ENCODE measurements at places on chromosomes 1 and 21.

- H3K27ac ChIP-seq: no peak overlapping the region
- DNase-seq: no peak
- no peak overlapping the region for H3K4me3 ChIP-seq
- H3K36me3 ChIP-seq: peaks cover 3% of the 10 kb centered on the region
Measured at GRCh38 chr1:201156819-201157218, 2.5 kb upstream of the TMEM9 start.

- DNase-seq: no peak
- peaks cover 9% of the 10 kb centered on the region for H3K4me1 ChIP-seq
- H3K27me3 ChIP-seq: peaks cover 17% of the 10 kb centered on the region
Measured at GRCh38 chr21:45004481-45005247, 64.8 kb downstream of the SLX9 start.

DNA sequence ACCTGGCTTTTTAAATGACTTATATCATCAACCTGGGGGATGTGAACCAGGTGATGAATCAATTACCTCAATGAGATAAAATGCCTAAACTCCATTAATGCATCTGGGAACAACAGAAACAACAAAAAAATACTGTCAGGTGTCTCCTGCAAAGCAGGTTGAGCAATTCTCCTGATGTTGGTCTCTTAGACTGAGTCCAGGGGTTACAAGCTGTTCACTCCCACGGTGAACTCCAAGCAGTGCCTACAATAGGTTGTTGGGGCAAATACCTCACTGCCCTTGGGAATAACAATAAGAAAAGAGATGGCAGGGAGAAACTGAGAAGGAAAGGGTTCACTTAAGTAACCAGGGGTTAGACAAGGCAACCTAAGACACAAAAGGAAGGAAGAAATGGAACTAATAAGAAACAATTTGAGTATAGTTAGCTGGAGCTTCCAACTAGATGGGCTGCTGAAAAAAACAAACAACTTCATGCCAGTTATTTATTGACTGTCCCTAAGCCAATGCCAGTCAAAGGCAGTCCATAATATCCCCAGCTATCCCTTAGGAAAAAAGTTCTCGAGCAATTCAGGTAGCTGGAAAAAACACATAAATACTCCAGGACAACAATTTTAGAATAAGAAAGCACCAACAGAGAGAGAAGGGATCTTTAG, 97.6 kb upstream of the MAGI3 start:
- H3K27me3 ChIP-seq: peaks cover 15% of the 10 kb centered on the region
- no peaks in the 10 kb centered on the region for H3K36me3 ChIP-seq
- no peak for DNase-seq
- no peak overlapping the region for H3K27ac ChIP-seq
- no peak overlapping the region for H3K4me3 ChIP-seq

- H3K27ac ChIP-seq: no peak overlapping the region
- peaks cover 44% of the 10 kb centered on the region for H3K27me3 ChIP-seq
- H3K4me1 ChIP-seq: no peaks in the 10 kb centered on the region
- H3K36me3 ChIP-seq: no peaks in the 10 kb centered on the region
Measured at GRCh38 chr1:206856674-206857464, 8.6 kb upstream of the IL20 start.

- DNase-seq: no peak
- H3K36me3 ChIP-seq: no peaks in the 10 kb centered on the region
- peaks cover 8% of the 10 kb centered on the region for H3K27me3 ChIP-seq
- H3K4me1 ChIP-seq: peaks cover 3% of the 10 kb centered on the region
- H3K4me3 ChIP-seq: no peak overlapping the region
Measured at GRCh38 chr1:117591252-117591651, 14.6 kb upstream of the TENT5C start.

DNA sequence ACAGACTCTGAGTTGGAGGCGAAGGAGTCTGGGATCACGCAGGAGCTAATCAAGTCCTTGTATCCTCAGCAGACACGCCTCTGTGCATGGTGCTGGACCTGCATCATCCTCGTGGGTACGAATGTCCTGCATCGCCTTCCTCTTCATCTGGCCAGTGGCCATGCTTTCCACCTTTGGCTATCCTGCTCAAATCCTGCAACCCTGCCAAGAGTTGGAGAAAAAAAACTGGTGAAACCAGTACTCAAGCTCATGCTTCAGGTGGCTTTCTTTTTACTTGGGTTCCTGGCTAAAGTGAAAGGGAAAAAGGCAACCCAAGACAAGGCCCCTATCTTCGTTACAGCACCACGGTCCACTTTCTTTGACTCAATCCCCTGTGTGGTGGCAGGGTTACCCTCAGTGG, 8.9 kb downstream of the SETSIP start:
- H3K4me1 ChIP-seq: no peaks in the 10 kb centered on the region
- H3K27me3 ChIP-seq: no peaks in the 10 kb centered on the region
- DNase-seq: no peak
- H3K36me3 ChIP-seq: no peaks in the 10 kb centered on the region
- no peak overlapping the region for H3K27ac ChIP-seq
- no peak overlapping the region for H3K4me3 ChIP-seq

- H3K27ac ChIP-seq: no peak overlapping the region
- H3K36me3 ChIP-seq: no peaks in the 10 kb centered on the region
- no peak overlapping the region for H3K4me3 ChIP-seq
- peaks cover 3% of the 10 kb centered on the region for H3K27me3 ChIP-seq
- H3K4me1 ChIP-seq: no peaks in the 10 kb centered on the region
- DNase-seq: no peak
Measured at GRCh38 chr1:236997361-236997760, 6.9 kb downstream of the MT1HL1 start.

DNA sequence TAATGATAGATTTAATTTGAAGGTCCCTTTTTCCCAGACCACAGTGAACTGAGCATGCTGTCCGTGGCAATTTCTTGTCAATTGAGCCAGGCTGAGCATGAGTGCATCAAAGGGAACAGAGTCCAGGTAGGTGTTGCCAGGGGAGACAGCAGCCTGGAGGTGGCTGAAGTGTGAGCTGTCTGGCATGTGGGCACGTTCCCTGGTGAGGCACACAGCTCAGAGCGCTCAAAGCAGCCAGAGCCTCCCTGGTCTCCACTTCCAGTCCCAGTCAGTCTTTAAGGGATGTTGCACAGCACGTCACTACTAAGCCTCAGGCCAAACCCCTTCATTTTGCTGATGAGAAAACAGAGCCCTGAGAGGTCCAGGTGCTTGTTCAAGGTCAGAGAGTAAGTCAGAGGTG, 251.4 kb downstream of the MATN1 start:
- H3K4me1 ChIP-seq: no peaks in the 10 kb centered on the region
- no peak for DNase-seq
- no peak overlapping the region for H3K4me3 ChIP-seq
- no peak overlapping the region for H3K27ac ChIP-seq

- peaks cover 9% of the 10 kb centered on the region for H3K36me3 ChIP-seq
- H3K27me3 ChIP-seq: no peaks in the 10 kb centered on the region
- H3K27ac ChIP-seq: no peak overlapping the region
- no peak for DNase-seq
Measured at GRCh38 chr1:115991909-115992308, 15.6 kb downstream of the SLC22A15 start.

GRCh38 chr21:33480481-33481103, 818 bp upstream of the TMEM50B start:
- H3K4me3 ChIP-seq: peak overlapping the region; percentile 90
- H3K27ac ChIP-seq: peak overlapping the region; percentile 88
- H3K36me3 ChIP-seq: no peaks in the 10 kb centered on the region
- DNase-seq: no peak
- H3K27me3 ChIP-seq: no peaks in the 10 kb centered on the region

- no peak for DNase-seq
- H3K4me1 ChIP-seq: no peaks in the 10 kb centered on the region
- H3K36me3 ChIP-seq: no peaks in the 10 kb centered on the region
- H3K27ac ChIP-seq: no peak overlapping the region
- no peaks in the 10 kb centered on the region for H3K27me3 ChIP-seq
- no peak overlapping the region for H3K4me3 ChIP-seq
Measured at GRCh38 chr1:215786997-215787396, 219.9 kb downstream of the KCTD3 start.

DNA sequence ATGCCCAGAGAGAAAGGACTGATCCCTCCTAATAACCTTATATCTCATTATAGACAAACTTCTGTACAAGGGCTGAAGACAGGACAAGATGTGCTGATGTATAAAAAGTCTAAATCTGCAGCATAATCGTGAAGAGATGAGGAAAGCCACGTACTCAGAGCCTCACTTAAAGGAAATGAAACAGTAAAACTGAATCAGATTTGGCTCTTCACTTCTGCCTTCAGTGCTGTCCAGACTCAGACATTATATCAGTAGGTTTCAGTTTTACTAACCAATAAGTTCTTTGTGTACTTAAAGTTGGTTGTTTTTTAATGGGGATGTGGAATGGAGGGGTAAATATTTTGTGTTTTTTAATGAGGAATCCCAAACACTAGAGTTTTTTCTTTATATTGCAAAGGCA, 45.3 kb upstream of the RGS1 start:
- H3K4me3 ChIP-seq: no peak overlapping the region
- H3K27ac ChIP-seq: peak overlapping the region; percentile 45
- no peaks in the 10 kb centered on the region for H3K4me1 ChIP-seq

DNA sequence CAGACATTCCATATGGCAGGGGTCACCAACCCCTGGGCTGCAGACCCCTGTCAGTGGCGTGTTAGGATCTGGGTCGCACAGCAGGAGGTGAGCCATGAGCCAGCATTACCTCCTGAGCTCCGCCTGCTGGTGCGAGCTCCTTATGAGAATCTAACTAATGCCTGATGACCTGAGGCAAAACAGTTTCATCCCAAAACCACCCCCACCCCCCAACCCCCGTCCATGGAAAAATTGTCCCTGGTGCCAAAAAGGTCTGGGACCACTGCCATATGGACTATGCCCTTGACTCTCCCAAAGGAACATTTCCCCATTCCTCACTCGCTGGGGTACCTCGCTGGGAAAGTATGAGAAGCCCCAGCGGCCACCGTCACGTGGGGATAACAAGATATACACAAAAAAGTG, 6.4 kb upstream of the CPT2 start:
- no peaks in the 10 kb centered on the region for H3K27me3 ChIP-seq
- no peak overlapping the region for H3K4me3 ChIP-seq
- H3K4me1 ChIP-seq: peaks cover 3% of the 10 kb centered on the region
- no peaks in the 10 kb centered on the region for H3K36me3 ChIP-seq
- no peak for DNase-seq
- H3K27ac ChIP-seq: no peak overlapping the region

- H3K27me3 ChIP-seq: no peaks in the 10 kb centered on the region
- no peak overlapping the region for H3K27ac ChIP-seq
- peak overlapping the region; percentile 9 for H3K4me3 ChIP-seq
- peaks cover 2% of the 10 kb centered on the region for H3K4me1 ChIP-seq
- peaks cover 28% of the 10 kb centered on the region for H3K36me3 ChIP-seq
- DNase-seq: no peak
Measured at GRCh38 chr21:37220433-37220980, 46.6 kb downstream of the VPS26C start.

- no peak for DNase-seq
- H3K27ac ChIP-seq: no peak overlapping the region
- no peaks in the 10 kb centered on the region for H3K27me3 ChIP-seq
- no peaks in the 10 kb centered on the region for H3K4me1 ChIP-seq
- H3K4me3 ChIP-seq: no peak overlapping the region
Measured at GRCh38 chr1:186740324-186740723, 60.1 kb upstream of the PTGS2 start.

- no peak for DNase-seq
- H3K27ac ChIP-seq: no peak overlapping the region
- H3K4me3 ChIP-seq: no peak overlapping the region
- H3K27me3 ChIP-seq: peaks cover 12% of the 10 kb centered on the region
- peaks cover 3% of the 10 kb centered on the region for H3K4me1 ChIP-seq
Measured at GRCh38 chr1:68046423-68046822, 4.0 kb downstream of the DIRAS3 start.
